ENCODE measurements at places on chromosomes 13 and 19. TPM values are rescaled to one million over a fixed set of nuclear protein-coding genes. Genes with fewer than 3 reads are reported as not detected.

- peak; percentile 61 for DNase-seq
These were observed 39.4 kb downstream of the ZNF136 start for GRCh38 chr19:12202250-12202649.

DNA sequence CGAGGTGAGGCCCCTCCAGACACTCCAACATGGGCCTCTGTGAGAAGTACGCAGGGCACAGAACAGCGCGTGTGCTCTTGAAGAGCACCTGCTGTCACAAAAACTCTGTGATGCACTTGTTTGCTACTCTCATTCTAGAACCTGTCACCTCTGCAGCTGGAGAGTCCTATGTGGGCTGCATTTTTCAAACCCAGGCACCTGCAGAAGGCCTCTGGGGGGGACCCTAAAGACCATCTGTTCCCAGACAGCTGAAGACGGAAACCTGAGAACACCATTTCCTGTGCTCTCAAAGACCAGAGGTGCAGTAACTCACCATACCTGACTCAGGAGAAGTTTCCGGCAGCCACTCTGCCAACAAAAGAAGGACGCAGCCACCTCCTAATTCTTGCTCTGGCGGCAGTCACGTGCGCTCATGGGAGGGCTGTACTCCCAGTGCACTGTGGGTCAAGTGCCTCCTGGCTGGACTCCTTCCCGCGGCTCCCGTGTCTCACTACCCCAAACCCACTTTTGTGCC is 28.1 kb downstream of the RANBP3 start:
- DNase-seq: no peak

DNA sequence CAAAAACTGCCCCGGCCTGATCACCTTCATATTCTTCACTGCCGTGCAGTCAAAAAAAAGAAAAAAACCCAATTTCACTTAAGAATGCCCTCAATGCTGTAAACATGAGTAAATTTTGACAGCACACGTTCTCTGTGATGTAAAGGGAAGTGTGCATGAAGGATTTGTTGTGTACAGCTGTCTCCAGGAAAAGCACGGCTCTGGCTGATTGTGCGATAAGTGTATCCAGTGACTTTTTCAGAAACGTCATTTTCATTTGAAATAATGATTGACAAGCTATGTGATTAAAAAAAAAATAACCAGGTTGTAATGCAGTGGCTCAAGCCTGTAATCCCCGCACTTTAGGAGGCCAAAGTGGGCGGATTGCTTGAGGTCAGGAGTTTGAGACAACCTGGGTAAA is 39.6 kb downstream of the ANKRD10 start:
- no peak for DNase-seq

GRCh38 chr19:50358483-50359327 is 6.7 kb downstream of the NAPSA start:
- peak; percentile 61 for DNase-seq

PCP2 gene
- total RNA-seq: 0.32 TPM

CDC42EP5 gene
- 444 TPM for total RNA-seq

- DNase-seq: no peak
These were observed 7.9 kb upstream of the C3 start for GRCh38 chr19:6728346-6728745.

ERICH6B gene
- not detected for total RNA-seq

DNA sequence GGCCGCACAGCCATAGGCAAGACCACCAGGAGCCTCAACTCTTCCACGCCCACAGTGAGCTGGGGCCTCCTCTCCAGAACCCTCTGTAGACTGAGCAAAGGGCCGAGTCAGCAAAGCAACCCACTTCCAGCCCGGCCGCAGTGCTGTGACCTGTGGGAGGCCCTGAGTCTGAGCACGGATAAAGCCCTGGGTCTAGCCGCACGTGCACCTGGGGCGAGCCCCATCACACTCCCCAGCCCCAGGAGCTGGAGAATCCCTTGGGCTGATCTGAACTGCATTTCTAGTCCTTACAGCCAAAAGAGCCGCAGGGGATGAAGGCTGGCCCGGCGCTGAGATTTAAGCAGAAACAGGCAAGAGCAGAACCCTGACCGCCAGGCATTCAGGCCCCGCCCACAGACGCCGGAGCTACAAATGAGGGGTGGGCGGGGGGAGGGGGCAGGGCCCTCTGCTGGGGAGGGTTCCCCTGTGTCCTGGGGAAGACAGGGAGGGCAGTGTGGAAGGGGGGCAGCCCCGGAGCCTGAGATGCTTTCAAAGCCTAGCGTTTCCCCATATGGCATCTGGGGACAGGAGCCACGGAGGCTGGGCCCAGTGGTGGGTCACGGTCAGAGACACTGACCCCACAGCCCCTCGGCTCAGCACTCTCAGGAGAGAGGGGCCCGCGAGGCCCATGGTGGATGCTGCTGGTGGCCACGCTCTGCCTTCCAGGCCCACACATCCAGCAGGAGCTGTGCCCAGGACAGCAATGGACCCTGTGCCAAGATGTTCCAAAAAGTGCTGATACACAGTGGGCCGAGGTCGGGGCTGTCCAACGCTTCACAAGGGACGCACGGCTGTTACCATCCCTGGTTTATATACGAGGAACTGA is 4.9 kb downstream of the TMEM259 start:
- DNase-seq: no peak

DNA sequence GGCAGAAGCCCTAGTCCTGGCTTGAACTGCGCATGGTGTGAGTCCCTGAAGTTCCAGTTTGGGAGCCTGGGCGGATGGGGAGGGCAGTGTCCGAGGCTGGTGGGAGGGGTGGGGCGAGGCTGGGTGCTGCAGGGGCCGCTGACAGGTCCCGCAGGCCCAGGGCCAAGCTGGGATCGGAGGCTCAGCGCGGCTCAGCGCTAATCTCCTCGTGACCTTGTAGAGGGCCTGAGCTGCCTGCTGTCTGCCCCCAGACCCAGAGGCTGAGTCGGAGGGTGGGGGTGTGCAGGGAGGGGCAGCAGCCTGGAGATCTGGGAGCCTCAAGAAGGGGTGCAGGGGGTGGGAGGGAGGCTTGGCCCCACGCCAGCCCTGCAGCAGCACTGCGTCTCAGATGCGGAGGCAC is 3.0 kb downstream of the ATP1A3 start:
- no peak for DNase-seq

DNA sequence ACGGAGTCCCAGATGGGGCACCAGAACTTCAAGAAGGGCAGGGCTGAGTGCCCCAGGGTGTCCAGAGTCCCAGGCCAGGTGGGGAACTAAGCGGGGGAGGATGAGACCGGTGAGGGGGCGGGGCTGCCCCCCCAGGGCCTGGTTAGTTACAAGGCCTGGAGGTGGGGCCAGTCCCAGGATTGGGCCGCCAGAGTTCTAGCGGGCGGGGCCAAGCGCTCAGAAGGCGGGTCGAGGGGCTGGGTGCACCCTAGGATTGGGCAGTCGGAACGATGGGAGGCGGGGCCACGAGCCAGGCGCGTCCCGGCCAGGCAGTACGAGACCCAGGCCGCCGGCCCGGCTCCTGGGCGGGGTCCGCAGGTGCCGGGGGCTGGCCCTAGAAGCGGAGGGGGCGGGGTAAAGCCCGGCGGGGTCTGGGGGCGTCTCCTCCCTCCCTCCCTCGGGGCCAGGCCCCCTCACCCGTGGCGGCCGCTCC is 571 bp downstream of the ZNF653 start:
- peak; percentile 98 for DNase-seq

DNA sequence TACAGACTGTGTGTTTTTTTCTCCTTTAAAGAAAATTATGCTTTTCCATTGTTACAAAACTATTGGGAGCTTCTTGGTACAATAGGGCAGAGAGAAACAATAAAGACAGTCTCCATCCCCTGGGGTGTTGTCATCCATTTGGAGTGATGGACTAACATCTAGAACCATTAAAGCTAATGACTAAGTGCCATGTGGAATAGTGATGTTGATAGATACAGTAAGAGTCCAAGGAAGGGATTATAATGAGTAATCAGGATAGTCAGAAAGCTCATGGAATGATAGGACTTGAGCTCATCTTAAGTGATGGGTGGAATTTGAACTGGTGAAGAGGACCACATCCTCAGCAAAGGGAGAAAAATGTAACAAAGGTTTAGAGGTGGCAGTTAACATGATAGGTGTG is 24.1 kb upstream of the FRY start:
- no peak for DNase-seq

GRCh38 chr19:45446295-45446694 is 21.5 kb upstream of the FOSB start:
- DNase-seq: no peak

F7 gene
- 0.12 TPM for total RNA-seq

GRCh38 chr13:59416561-59416960 is 747.2 kb downstream of the DIAPH3 start:
- DNase-seq: no peak

DNA sequence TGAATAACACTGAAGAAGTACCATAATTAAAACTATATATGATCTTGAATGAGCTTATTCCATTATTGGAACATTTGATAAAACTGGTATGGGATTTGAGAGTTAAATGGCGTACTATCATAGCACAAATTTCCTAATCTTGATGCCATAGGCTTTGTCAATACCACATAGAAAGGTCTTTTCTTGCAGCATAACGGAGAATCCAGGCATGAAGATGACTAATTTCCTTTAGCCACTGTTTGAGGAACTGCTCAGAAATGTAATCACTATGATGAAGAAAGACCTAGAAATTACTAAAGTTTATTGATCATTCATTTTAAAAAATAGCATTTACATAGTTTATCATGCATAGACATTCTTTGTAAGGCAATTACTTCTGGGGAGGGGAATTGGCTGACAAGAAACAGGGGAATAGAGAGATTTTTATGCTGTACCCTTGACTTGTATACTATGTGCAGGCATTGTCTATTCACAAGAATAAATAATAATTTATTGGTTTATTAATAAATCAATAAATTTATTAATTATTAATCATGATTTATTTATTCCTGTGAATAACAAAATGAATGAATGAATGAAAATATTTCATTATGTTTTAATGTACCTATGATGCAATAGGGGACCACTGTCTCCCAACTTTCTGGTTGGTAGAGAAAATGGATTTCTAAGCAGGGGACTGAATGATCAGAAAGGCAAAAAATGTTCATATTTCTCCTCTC is 2676.6 kb downstream of the PCDH9 start:
- no peak for DNase-seq
